Stimulated activated CD8-positive, alpha-beta memory T cell treated with anti-CD3 and anti-CD28 coated beads, Interleukin-7, amount 100 ng/mL, for 24 hours (primary cell): ENCODE measurements at places on chromosomes 4 and X.
A peak's percentile ranks its signal among the peaks of the same experiment; 100 is the strongest.

DNA sequence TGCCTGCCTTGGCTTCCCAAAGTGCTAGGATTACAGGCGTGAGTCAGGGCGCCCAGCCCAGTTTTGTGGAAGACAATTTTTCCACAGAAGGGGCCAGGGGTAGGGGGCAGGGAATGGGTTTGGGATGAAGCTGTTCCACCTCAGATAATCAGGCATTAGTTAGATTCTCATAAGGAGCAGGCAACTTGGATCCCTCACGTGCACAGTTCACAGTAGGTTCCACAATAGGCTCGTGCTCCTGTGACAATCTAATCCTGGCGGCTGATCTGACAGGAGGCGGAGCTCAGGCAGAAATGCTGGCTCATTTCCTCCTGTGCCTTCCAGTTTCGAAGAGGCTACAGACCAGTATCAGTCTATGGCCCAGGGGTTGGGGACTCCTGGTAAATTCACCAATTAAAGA lies 491.6 kb upstream of the AADAT start:
- no peak for DNase-seq

DNA sequence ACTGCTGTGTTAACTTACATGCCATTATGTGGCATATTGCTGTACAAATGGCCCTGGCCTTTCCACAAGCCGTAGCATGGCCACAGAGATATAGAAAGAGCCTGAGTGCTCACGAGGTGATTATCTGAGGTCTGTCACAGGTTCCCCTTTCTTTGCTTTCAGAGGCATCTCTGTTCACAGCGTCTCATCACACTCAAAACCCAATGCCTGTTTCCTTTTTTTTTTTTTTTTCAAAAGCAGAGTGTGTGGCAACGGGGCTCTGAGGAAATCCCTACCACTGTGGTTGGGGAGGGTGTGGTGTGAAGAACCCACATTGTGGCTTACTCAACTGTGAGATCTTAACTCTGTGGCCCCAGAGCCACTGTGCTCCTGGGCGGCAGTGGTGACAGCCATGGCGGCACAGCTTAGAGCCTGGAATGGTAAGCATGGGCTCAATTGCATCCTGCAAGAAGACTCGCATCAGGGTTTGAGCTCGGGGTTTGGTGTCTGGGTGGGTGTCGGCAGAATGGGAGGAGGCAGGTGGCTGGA lies 30.8 kb downstream of the RTL5 start:
- DNase-seq, result peak; percentile 30

DNA sequence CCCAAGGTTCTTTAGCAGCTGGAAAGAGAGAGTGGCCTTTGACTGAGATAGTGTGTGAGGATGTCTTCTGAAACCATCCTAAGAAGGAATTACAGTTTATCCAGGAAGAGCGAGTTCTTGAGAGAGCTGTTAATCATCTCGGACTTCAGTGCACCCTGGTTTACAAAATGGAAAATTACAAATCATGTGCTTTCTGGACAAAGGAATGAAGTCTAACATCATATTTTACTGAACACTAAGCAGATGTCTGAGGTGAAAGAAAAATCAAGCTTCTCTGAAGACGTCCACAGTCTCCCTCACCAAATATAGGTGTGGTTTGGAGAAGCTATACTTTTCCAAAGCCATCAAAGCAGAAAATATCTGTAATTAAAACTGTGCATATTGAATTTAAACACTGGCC lies 30.8 kb upstream of the CYP2U1 start:
- DNase-seq, result no peak

DNA sequence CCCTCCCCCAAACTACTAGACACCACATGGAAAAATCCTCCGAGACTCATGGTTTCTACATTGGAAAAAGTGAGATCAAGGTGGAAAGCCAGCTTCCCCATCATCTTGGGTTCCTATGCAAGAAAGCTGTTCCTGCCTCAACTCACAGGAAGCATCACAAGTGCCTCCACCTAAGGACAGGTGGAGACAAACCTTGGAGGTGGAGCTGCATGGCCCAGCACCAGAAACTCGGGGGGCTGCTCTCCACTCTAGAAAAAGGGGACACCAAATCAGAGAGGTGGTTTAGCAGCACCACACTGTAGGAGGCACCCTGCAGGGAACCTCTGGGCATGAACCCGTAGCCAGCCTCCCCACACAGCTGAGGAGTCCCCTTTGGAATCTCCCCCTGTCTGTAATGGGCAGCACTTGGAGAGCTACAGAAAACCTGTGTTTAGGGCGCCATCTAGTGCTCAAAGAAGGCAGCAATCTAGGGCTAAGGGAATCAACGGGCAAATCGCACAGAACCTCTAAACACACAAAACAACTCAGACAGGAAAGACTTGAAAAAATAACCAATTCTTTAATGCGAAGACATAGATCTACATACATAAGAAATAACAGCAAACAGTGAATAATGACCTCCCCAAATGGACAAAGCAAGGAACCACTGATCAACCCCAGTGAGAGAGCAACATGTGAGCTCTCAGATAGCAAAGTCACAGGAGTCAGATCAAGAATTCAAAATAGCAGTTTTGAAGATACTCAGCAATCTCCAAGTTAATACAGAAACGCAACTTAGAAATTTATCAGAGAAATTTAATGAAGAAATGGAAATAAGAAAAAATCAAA lies 37.0 kb upstream of the ZBTB33 start:
- peak; percentile 19 for DNase-seq

DNA sequence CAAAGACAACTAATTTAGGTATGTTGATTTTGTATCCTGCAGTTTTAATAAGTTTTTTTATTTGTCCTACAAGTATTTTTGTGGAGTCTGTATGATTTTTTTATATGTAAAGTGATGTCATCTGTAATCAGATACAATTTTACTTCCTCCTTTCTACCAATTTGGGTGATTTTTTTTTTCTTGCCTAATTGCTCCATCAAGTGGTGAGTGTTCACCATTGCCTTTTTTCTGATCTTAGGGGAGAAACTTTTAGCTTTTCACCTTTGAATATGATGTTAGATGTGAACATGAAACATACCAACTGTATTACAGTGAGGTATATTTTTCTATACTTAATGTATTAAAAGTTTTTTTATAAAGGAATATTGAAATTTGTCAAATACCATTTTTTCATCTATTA lies 362.3 kb downstream of the PABPC4L start:
- DNase-seq, result no peak

DNA sequence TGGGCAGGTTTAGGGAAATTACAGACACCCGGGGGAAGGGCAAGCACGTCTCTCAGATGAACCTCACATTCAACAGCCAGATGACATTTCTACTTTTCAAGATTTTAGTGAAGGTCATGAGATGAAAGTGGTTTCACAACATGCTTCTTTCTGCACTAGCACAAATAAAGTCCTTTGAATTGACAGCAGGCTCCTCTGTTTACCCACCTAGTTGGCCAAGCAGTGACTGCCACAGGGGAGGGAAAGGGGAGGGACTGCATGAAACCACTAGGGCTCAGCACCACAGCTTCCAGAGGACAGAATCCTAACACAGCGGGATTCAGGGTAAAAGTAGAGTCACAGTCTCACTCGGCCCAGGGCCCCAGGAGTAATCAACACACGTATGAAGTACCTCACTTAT lies 6.2 kb downstream of the RAB40A start:
- DNase-seq, result no peak

GRCh38 chr4:86955888-86956451 lies 21.2 kb downstream of the AFF1 start:
- DNase-seq, result no peak
